ENCODE measurements at places on chromosomes 2 and 18.

DNA sequence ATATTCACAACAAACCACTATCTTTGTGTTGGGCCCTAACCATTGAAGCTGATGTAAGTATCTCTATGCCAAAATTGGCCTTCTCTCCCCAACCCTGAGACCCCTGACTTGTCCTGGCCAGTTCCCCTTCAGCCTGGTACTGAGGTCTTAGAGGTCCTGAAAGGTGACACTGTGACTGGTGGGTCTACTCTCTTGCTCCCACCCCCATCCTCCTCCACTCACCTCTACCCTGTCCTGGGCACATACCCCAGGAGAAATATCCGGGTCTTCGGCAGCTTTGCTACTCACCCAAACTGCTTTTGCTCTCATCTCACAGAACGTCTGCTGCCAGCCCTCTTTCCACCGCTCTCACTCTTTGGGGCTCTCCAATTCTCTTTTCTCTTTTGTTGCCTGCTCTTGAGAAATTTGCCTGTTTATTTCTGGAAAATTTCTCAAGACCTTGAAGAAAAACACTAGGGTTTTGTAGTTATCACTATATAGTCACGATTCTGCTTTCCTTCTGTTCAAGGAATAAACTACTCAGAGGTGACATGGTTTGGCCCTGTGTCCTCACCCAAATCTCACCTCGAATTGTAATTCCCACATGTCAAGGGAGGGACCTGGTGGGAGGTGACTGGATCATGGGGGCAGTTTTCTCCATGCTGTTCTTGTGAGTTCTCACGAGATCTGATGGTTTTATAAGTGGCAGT, 133.8 kb upstream of the PKDCC start:
- no peak for DNase-seq

DNA sequence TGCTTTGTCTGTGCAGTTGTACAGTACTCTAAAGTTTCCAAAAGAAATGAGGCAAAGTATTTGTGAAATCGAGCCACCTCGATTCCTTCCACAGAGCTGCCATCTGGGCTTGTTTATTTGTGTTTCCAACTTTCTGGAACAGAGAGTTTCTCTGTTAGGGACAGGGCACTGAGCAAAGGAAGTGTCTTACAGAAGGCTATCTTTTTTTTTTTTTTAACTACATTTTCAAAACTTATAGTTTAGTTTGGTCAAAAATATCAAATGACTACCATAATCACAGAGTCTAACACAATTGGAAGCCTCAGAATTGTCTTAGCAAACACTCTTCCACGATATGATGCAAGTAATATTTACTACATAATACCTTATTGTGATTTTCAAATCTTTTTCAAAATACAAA, 796 bp downstream of the RFTN2 start:
- DNase-seq, result no peak

DNA sequence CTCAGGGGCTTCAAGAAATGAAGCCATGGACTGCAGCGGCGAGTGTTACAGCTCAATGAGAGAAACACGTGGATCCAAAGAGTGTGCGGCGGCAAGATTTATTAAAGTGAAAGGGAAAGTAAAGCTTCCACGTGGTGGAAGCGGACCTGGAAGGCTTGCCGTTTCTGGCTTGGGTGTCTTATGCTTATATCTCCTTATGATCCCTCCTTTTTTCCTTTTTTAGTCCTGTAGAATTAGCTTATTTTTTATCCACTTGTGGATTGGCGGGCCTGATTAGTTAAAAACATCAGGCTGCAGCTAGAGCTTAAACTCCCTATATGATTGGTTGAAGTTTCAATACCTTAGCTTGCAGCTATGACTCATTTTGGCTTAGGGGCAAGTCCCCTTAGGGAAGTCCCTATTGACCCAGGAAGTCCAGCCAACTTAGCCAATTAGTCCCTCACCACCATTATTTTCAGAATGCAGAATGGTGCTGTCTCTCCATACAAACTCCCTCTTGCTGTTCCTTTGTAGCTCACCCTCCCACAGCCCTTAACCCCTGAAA, 11.6 kb upstream of the HNMT start:
- DNase-seq, result no peak

DNA sequence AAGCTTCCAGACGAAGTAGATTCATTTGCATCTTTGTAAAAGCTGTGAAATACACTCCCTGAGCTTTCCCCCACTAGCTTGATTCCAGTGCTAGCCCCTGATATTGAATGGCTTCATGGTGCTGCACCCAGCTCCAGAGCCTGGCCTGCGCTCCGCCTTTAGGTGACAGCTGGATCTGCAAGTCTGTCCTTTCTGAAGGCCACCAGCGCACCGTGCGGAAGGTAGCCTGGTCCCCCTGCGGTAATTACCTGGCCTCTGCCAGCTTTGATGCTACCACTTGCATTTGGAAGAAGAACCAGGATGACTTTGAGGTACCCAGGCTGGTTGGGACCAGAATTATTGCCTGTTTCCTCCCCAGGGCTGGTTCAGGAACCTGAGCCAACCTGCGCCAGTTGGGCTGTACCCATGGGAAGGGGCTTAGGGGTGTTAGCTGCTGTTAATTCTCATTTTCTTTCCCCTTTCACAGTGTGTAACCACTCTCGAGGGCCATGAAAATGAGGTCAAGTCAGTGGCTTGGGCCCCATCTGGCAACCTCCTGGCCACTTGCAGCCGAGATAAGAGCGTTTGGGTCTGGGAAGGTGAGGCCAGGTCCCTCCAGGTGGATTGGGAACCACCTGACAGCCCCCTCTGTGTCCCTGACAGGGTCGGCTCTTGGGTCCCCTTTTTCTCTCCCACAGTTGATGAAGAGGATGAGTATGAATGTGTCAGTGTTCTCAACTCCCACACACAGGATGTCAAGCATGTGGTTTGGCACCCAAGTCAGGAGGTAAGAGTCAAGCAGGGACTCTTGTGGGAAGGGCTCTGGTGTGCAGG, 1.3 kb downstream of the CIAO1 start:
- DNase-seq, result no peak

DNA sequence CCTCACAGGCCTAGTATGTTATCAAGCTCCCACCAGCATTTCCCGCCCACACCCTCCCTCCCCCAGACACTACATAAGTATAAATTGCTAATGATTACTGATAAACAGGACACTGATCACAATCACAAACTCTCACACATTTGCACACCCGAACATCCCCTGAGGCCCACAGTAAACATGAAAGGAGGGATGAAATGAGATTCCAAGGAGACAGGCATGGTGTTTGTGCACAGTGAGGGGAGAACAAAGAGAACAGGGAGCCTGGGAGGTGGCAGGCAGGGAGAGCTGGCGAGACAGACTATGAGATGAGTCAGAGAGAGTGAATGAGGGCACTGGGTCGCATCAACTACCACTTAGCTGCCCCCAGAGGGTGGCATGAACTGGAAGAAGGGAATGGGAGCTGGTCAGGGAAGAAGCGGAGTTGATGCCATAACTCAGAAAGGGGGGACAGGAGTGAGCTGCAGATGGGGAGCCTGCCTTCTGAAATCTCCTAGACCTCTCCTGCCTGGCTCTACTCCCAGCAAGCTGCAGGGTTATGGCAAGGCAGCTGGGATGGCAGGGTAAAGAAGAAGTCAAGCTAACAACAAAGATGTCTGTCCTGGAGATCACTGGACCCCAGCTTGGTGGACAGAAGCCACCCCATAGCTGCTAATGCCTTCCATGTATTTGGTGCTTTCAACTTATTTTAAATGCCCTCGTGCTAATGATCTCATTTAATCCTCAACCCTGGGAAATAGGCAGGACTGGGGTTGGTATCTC, 5.1 kb downstream of the KIF3C start:
- no peak for DNase-seq

DNA sequence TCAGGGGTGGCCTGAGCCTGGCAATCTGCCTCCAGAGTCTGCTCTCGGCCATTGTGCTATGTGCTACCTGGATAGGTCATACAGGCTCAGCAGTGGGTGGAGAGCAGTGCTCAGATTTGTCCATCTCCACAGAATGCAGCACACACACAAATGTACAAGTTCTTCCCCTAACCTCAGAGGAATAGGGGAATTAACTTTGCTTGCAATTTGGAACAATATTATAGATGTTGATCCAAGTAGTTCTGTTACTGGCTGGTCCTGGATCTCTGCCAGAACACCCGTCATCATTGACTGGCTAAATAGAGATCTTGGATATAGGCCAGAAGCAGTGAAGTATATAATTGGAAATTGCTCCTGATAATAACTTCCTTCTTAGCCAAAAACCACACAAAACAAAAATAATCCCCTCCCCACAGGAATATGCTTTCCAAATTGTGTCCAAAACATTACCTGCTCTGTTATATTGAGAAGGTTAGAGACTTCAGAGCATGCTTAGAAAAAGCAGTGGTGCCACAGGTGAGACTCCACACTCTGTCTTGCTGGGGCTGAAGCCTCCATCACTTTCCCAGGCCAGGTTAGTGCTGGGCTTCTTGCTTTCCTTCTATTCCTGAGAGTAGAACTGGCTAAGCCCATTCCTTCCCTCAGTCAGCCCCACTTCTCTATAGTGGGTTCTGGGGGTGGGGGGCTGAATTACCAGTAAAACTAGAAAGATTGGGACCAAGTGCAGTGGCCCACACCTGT, 38.8 kb downstream of the NCAPH start:
- DNase-seq, result no peak

DNA sequence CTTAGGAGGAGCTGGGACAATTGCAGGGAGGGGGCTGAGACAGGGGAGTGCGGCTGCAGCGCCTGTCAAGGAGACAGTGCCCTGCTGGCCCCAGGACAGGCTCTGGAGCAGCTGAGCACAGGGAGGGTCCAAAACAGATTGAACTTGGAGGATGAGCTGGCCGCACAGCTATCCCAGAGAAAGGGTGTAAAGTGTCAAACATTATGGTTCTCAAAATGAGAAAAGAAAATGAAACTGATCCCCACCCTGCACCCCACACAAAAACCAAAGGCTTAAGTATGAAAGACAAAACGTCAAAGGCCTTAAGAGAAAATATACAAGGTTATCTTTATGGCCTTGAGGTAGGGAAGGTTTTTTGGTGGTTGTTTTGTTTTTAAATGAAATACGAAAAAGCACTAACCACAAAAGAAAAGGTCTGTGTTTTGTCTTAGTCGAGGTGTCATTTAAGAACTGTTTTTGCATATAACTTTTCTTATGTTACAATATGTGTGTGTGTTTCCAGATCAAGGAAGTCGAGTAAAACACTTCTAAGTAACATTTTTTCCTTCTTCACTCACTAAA, 111.8 kb downstream of the HDAC4 start:
- no peak for DNase-seq

GRCh38 chr2:173990970-173991819, 26.0 kb upstream of the SP3 start:
- DNase-seq, result no peak

GRCh38 chr2:68607837-68608236, 35.5 kb upstream of the PROKR1 start:
- no peak for DNase-seq
